ENCODE measurements at places on chromosomes 11 and 22. TPM values are rescaled to one million over a fixed set of nuclear protein-coding genes. Genes with fewer than 3 reads are reported as not detected.

- DNase-seq, result no peak
Measured at GRCh38 chr11:126598344-126599216, 243.1 kb downstream of the ST3GAL4 start.

- no peak for DNase-seq
Measured at GRCh38 chr11:108887436-108888238, 222.8 kb downstream of the DDX10 start.

- no peak for DNase-seq
Measured at GRCh38 chr11:117501237-117501898, 173.7 kb downstream of the CEP164 start.

- DNase-seq, result no peak
Measured at GRCh38 chr11:22208151-22208858, 15.4 kb downstream of the ANO5 start.

DNA sequence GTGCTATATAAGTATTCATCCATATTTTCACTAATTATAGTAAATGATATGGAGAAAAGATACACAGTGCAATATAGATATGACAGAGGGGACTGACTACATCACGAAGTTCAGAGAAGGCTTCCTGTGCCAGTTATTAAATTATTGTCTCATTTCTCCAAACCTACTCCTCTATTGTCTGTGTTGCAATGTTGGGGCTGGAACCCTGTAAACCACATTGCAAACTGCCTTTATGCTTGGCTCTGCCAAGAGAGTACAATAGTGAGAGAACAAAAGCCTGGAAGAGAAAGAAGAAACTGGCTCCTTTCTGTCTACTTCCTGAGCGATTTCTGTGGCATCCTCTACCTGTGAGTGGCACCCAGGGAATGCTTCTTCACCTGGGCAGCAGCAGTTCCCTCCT lies 46.4 kb downstream of the ME3 start:
- DNase-seq, result no peak

- no peak for DNase-seq
Measured at GRCh38 chr22:35403356-35403755, 3.4 kb downstream of the MCM5 start.

GRCh38 chr11:30387891-30388861 lies 65.3 kb downstream of the ARL14EP start:
- DNase-seq, result no peak

DNA sequence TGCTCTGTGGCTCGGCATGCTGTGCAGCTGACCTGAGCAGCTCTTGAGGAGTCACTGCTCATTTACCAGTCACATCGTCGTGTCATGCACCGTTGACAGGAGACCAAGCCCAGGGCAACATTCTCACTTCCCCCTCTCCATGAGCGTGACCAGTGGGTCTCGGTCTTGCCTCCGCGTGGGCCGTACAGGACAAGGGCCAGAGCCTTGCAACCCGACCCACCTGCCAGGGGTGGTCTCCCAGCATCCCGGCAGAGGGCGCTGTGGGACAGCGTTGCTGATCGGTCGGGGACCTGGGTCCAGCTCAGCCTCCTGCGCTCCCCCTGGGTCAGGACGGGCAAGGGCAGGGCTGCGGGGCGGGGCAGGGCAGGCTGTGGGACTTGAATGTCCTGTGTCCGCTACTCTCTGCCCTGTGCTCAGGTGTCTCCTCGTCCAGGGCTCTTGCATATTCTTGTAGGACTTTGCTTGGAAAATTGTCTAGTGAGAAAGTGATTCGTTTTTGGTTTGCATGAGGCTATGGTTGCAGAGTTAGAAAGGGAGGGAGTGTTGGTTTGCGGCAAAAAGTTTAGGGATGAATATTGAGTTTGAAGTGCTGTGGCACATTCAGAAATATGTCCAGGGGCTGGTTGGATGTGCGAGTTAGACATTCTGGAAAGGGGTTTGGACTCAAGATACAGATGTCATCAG lies 16.2 kb downstream of the EIF4G2 start:
- DNase-seq, result peak; percentile 75

OR8H2 gene
- polyA plus RNA-seq, result not detected

ART1 gene
- not detected for polyA plus RNA-seq
